ENCODE measurements at places on chromosomes 4 and X.

GRCh38 chr4:13496605-13497004 lies 12.5 kb upstream of the RAB28 start:
- DNase-seq, result no peak

DNA sequence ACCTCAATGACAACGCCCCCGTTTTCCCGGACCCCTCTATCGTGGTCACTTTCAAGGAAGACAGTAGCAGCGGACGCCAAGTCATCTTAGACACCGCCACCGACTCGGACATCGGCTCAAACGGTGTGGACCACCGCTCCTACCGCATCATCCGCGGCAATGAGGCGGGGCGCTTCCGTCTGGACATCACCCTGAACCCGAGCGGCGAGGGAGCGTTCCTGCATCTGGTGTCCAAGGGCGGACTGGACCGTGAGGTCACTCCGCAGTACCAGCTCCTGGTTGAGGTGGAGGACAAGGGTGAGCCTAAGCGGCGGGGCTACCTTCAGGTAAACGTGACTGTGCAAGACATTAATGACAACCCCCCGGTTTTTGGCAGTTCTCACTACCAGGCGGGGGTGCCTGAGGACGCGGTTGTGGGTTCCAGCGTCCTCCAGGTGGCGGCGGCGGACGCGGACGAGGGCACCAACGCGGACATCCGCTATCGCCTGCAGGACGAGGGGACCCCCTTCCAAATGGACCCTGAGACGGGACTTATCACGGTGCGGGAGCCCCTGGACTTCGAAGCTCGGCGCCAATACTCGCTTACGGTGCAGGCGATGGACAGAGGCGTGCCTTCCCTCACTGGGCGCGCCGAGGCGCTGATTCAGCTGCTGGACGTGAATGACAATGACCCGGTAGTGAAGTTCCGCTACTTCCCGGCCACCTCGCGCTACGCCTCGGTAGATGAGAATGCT lies 2.2 kb downstream of the FAT4 start:
- DNase-seq, result no peak

GRCh38 chrX:100685997-100686305 lies 42.0 kb downstream of the SRPX2 start:
- no peak for DNase-seq

- no peak for DNase-seq
Measured at GRCh38 chr4:13268165-13268564, 216.0 kb downstream of the RAB28 start.

DNA sequence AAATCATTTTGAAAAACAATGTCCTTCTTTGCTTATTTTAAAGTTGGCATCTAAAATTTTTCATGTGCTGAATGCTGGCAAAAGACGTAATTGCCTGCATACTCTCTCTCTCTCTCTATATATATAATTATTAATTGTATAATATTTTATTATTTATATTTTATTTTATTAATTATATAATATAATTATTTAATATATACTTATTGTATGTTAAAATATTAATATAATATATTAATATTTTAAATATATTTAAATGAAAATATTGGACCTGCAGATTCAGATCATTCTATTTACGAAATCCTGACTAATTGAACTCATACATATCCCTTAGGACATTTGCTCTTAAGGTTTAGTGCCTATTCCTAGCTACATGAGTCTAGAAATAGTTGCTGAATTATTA lies 144.7 kb upstream of the VCX start:
- DNase-seq, result no peak

GRCh38 chrX:104335756-104336155 lies 81.0 kb upstream of the ESX1 start:
- no peak for DNase-seq

DNA sequence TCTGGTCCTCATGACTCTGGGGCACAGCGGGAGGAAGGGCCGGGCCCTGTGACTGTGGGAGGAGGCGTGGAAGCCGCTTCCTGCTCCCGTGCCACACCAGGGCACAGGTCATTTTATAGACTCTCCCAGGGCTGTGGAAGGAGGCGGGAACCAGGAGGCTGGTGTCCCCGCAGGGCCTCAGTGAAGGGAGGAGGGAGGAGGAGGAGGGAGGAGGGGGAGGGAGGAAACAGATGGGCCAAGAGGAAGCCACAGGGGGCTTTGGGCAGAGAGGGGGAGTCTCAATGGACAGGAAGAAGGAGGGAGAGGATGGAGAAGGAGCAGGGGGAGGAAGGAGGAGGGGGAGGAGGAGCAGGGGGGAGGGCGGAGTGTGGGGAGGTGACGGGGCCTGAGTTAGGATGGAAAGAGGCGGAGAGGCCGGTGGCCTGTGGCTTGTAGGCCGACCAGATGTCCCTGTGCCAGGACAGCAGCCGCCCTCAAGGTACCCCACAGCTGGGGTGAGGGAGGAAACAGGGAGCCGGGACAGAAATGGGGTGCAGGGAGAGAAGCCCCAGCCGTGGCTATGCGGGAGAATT lies 6.2 kb upstream of the PLCXD1 start:
- no peak for DNase-seq

- no peak for DNase-seq
Measured at GRCh38 chr4:86891762-86892635, at the start of gene C4orf36. Gene C4orf36 (minus strand): TSS chr4:86892422. CDS start chr4:86891520, 902 bp downstream.

DNA sequence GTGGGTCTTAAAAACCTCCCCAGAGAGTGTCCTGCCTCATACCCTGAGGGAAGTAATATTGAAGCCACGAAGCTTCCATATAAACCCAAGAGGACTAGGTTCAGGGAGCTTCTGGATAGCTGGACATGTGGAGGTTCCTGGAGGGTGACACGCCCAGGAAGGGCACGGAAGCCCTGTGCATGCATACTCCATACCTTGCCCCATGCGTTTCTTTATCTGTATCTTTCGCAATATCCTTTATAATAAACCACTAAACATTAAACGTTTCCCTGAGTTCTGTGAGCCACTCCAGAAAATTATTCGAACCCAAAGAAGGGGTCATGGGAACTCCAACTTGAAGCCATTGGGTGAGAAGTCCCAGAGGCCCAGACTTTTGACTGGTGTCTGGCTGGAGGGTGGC lies 45.7 kb upstream of the HPF1 start:
- no peak for DNase-seq

- no peak for DNase-seq
Measured at GRCh38 chr4:159899596-159899995, 796.7 kb downstream of the RAPGEF2 start.

DNA sequence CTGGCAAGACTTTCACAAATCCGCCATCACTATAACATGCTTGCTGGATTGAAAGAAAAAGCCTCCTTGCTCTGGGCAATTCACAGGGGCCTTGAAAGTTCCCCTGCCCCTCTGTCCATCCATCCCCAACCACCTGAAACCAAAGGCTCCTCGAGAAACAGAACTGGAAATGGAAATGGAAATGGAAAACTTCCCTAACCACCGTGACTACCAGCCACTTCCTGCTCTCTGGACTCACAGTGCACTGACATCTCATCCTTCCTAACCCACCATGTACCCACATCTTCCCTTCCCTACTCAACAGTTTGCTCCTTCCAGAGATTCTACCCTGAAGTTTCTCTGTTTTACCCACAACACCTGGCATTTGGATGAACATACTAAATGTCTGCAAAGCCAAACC lies 603.6 kb upstream of the DIPK2B start:
- no peak for DNase-seq

GRCh38 chr4:7781366-7781765 lies 158.3 kb downstream of the AFAP1 start:
- DNase-seq, result no peak
